NCI-H1694 (cell line): ENCODE measurements at places on chromosomes 6 and 20.
A peak's percentile ranks its signal among the peaks of the same experiment; 100 is the strongest.

GRCh38 chr20:35878113-35878625 is 76.1 kb downstream of the SCAND1 start:
- no peak for DNase-seq

GRCh38 chr6:130787726-130788500 is 39.3 kb upstream of the SMLR1 start:
- DNase-seq, result no peak

DNA sequence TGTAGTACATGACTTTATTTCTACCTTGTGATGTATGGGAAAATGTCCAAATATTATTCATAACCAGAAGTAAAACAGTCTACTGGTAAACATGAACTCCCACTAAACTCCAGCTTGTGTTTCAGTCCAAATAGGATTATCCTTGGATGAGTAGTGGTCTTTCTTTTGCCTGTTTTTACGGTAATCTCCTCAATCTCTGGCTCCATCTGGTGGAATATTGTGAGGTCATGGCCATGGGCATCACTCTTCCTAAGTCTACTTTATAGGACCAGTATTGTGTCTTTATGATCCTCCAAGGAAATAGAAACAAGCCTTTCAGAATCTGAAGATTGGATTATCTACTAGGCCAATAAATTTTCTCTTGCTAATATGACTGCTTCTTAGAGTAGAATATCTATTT is 505.0 kb downstream of the BMP2 start:
- peak; percentile 41 for DNase-seq

DNA sequence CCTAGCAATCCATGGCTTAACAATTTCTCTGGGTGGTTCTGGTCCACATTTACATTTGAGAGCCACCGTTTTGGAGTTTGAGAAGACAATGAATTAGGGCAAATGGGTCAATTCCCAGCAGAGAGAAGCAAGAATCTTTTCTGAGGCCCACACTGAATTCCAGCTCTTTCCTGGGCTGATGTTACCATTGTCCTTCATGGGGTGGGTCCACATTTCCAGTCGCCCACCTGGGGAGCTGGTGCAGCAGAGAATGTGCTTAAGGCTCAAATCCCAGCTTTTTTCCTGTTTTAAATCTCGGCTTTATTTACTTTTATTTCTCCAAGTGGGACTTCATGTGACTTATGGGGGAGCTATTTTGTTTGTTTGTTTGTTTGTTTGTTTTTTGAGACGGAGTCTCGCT is 44.2 kb upstream of the TFAP2C start:
- DNase-seq, result no peak

DNA sequence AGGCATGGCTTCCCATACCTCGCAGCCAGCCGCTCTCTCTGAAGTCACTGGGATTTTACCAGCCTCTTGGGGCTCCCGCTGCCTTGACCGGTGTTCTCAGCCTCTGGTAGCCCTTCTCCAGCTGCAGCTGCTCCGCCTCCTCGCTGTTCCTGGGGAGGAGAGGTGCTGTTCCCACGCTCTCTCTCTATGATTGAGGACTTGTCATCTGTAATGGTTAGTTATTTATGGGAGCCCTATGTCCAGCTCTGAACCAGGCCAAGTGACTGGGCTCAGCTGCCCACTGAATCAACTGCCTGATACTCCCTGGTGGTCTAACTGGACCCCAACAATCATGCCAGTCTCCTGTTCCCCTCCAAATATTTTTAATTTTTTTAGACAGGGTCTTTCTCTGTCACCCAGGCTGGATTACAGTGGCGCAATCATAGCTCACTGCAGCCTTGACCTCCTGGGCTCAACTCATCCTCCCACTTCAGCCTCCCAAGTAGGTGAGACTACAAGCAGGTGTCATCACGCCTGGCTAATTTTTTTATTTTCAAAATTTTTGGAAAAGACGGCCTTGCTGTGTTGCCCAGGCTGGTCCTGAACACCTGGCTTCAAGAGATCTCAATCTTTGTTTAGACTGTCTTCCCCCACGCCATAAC is 4.8 kb upstream of the SLC4A11 start:
- no peak for DNase-seq

GRCh38 chr6:167831281-167831828 is 4.6 kb downstream of the AFDN start:
- DNase-seq, result no peak

DNA sequence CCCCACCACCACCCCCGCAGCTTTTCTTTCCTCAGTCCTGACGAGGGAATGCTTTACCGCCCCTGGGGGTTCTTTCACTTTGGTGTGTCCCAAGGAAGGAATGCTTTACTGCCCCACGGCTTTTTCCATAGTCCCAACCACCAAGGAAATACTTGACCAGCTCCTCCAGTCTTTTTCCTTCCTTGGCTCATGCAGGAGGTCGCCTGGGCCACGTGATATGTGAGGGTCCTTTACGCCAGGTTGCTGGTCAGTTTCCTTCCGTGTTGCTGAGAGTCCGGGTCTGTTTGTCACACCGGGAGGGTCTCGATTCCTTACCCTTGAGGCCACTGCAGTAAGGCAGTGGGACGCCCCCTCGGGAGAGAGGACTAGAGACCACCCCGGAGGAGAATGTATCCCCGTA is 58.9 kb upstream of the CDH4 start:
- no peak for DNase-seq

DNA sequence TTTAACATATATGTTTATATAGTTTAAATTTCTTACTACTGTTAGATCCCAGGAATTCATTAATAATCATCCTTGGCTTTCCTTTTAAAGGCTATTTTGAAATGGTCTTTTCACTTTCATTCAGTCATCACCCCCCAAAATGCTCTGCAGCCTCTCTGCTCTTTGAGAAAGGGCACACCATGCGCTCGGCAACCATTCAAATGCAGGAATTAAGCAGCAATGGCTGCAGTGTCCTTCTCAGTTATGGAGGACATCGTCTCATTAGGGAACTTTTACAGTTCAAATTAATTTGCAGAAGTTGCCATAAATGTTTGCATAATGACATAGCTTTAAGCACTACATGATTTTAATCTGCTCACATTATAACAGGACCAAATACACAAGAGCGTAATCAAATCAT is 6.3 kb downstream of the TUBB1 start:
- no peak for DNase-seq

GRCh38 chr6:62980724-62981123 is 230.5 kb upstream of the FKBP1C start:
- DNase-seq, result no peak
